Stimulated activated CD4-positive, alpha-beta T cell treated with anti-CD3 and anti-CD28 coated beads, TNF-alpha, amount 100 ng/mL, for 24 hours (primary cell): ENCODE measurements at places on chromosomes 12 and 14.

- no peak for DNase-seq
Observed at GRCh38 chr14:74735125-74735524, 22.2 kb downstream of the FCF1 start.

DNA sequence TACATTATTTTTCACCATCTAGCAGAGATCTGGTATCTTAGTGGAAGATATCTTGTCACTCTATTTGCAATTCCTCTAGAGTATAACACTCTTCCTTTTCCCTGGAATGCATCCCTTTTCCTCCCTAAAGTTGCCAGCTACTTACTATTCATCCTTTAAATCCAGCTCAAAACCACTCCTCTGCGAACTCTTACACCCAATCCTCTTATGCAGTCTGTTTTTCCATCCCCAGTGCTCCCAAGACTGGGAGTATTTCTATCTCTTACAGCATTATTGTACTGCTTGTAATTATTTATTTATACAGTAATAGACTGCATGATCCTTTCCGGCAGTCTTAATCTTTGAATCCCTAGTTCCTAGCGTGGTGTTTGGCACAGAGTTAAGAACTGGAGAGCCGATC is 2.9 kb upstream of the SRGAP1 start:
- no peak for DNase-seq

DNA sequence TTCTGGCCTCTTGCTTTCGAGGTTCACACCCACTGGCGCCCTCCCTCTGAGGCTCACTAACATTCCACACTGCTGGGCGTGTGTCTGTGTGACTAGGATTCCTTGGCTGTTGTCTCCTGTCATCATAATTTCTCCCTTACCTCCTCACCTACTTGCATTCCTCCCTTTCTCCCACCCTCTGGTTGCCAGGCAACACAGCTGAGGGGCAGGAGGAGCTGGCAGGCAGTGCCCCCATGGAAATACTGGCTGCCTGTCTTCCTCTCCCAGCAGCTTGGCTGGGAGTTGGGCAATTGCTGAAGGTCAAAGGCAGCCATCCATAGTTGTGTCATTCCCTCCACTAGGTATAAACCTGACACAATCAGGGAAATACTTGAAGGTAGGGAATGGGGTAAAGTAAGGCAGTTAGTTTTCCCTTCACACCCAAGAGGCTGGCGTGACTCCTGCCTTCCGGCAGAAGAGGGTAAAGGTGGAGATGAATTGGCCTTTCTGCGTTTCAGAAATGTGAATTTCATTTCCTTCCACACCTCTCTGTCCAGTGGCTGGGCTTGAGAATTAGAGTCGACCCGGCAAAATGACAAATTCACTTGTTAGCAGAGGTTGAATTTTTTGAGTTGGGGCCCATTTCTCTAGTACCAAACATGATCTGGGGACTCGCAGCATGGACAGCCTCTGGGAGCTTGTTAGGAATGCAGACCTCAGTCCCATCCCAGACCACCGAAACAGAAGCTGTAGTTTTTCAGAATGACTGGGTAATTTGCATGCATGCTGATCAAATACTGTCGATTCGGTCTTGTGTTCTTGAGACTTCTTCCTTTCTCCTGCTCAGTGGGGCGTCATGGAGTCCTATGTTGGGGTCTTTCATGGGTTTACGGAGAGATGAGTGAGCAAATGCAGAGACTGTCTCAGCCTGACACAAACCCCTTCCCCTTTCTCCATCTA is 24.3 kb upstream of the EMP1 start:
- no peak for DNase-seq

- DNase-seq = peak; percentile 14
Observed at GRCh38 chr12:100404769-100405407, 48.0 kb downstream of the SLC17A8 start.

- no peak for DNase-seq
Observed at GRCh38 chr12:122841544-122842321, 6.5 kb downstream of the HIP1R start.

DNA sequence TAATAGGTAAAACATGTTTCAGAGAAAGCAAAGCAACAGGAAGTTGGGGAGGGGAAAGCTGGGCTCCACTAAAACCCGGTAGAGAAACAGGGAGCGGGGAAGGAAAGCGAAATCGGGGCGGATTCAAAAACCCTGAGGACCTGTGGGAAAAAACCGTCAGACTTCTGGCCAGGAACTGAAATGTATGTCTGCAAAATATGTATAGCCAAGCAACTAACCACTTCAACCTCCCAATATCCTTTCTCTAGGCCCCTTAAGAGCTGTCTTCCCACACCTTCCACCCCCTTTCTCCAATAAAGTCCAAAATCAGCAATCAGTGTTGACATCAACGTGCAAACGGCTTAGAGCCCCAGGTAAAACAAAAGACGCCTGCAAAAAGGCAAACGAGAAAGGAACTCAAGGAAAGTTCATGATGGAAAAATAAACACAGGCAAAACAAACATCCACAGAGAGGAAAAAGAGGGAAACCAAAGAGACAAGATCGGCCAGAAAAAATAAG is 32.8 kb downstream of the SIX1 start:
- DNase-seq = no peak

DNA sequence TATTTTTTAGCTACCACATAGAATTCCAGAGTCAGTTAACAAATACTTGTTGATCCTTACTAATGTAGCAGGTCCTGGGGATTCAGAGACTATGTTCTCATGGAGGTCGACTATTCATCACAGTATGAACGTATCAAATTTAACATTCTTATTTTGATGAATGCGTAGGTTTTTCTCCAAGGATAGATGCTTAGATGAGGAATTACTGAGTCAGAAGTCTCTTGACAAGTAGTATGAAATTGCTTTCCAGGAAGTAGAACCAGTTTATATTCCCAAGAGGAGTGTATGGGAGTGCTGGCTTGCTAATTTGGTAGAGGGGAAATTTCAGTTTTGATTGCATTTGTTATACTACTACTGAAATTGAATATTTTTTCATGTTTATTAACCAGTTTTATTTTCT is 42.8 kb upstream of the CRADD start:
- no peak for DNase-seq

GRCh38 chr12:6834873-6835272 is 5.9 kb upstream of the GNB3 start:
- DNase-seq = no peak

- no peak for DNase-seq
Observed at GRCh38 chr12:131990066-131990979, 40.6 kb downstream of the EP400 start.

DNA sequence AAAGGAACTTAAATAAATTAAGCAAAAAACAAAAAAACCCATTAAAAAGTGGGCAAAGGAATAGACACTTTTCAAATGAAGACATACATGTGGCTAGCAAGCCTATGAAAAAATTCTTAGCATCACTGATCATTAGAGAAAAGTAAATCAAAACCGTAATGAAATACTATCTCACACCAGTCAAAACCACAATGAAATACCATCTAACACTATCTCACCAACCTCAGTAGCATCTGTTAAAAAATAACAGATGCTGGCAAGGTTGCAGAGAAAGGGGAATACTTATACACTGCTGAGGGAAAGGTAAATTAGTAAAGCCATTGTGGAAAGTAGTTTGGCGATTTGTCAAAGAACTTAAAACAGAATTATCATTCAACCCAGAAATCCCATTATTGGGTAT is 381.1 kb downstream of the FLRT2 start:
- no peak for DNase-seq

GRCh38 chr12:51065530-51065929 is 17.4 kb downstream of the LETMD1 start:
- no peak for DNase-seq

GRCh38 chr14:22986508-22987054 is 4.2 kb upstream of the AJUBA start:
- peak; percentile 88 for DNase-seq
